LNCaP clone FGC (cell line): ENCODE measurements at places on chromosomes 7 and 10.

DNA sequence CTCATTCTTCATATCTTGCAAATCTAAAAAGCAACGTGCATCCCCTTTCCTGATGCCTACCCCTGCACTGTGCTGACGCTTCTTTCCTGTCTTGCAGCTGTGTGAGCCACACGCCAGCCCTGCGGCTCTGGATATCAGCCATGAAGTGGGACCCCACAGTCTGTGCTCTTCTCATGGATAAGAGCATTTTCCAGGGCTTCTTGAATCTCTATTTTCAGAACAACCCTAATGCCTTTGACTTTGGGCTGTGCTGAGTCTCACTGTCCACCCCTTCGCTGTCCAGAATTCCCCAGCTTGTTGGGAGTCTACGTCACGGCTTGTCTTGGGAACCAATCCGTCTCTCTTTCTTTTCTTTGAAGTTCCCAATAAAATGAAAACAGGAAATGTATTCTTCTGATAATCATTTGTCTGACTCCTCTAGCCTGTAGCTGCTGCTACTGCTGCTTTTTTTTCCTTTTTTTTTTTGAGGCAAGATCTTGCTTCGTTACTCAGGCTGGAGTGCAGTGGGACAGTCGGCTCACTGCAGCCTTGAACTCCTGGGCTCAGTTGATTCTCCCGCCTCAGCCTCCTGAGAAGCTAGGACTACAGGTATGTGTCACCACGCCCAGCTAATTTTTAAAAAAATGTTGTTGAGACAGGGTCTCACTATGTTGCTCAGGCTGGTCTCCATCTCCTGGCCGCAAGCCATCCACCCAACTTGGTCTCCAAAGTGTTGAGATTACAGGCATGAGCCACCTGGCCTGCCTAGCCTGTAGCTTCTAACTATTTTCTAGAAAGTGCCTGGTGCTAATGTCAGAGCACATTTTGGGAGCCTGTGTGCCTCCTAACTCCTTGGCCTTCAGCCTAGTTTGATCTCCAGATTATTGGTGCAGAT, 30.3 kb downstream of the GSTO2 start:
- DNase-seq, result no peak

GRCh38 chr10:110083884-110084283, 76.1 kb downstream of the ADD3 start:
- DNase-seq, result peak; percentile 44

- DNase-seq, result no peak
Observed at GRCh38 chr10:88680958-88681357, 16.7 kb downstream of the LIPF start.

DNA sequence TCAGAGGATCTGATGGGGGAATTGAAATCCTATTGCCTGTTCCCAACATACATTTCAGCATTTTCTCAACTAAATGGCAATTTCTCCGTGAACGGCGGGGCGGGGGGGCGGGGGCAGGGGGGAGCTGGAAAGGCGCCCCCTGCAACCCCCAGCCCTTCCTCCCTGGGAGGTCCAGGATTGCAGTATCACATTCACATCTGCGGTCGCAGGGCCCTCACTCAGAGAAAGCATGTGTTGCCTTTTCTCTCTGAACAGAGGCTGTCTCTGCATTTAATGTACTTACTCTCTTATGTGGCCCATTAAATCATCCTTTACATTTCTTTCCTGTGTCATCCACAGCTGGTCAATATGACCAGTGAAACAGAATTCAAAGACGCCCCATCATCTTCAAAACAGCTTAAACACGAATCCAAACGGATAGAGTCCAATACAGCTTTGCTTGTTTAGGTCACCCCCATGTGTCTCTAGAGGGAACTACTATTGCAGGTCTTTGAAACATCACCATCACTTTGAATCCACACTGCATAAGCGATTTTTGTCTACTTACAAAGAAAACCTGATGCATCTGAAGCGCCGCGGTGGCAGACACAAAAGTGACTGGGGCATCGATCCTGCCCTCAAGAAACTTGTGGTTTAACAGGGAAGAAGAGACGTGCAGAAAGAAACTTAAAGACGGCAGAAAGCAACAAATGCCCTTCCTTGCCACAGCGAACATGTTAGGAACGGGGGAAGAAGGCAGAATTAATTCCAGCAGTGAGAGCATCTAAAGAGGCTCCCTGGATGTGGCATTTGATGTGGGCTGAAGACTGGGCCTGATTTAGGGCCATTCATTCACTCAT, 17.0 kb upstream of the ECHDC3 start:
- DNase-seq, result peak; percentile 30

DNA sequence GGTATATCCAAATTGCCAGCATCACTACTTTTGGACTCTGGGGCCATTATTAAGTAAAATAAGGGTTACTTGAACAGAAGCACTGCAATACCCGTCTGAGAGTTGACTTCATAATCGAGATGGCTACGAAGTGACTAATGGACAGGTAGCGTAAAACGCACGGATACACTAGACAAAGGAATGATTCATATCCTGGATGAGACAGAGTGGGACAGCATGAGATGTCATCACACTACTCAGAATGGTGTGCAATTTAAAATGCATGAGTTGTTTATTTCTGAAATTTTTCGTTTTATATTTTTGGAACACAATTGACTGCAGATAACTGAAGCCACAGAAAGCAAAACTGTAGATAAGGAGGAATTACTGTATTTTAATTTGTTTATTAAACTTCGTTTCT, 421.5 kb upstream of the LRGUK start:
- no peak for DNase-seq

DNA sequence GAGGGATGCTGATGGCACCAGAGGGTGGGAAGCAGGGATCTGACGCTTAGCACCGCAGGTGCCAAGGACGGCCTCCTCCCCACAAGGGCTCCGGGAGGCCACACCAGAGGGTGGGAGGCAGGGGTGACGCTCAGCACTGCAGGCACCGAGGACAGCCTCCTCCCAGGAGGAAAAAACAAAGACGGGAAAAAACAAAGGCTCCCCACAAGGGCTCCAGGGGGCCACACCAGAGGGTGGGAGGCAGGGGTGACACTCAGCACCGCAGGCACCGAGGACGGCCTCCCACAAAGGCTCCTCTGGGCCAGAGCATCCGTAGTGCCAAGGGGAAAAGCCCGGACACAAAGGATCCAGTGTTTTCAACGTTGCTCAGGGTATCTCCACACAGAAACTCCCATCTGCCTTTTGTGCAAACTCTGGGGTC, 25.6 kb downstream of the DIP2C start:
- DNase-seq, result no peak

- no peak for DNase-seq
Observed at GRCh38 chr10:101000915-101001658, 1.5 kb downstream of the LZTS2 start.

DNA sequence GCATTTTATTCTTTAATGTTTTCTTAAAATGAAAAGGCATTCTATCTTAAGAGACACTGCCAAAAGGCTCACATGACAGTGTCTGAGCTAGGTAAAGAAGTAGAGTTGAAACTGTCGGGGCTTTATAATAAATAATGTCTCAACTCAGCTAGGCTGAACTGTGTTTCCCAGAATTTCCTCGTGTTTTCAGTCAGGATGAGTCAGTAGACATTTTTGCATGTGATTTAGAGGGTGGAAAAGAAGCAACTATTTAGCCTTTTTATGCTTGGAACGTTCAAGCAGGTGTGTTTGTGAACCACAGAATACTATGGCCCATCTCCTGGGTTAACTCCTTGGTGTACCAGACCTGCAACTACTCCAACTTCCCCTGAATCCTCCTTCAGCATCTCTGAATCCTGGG, 23.4 kb upstream of the LIPA start:
- no peak for DNase-seq

DNA sequence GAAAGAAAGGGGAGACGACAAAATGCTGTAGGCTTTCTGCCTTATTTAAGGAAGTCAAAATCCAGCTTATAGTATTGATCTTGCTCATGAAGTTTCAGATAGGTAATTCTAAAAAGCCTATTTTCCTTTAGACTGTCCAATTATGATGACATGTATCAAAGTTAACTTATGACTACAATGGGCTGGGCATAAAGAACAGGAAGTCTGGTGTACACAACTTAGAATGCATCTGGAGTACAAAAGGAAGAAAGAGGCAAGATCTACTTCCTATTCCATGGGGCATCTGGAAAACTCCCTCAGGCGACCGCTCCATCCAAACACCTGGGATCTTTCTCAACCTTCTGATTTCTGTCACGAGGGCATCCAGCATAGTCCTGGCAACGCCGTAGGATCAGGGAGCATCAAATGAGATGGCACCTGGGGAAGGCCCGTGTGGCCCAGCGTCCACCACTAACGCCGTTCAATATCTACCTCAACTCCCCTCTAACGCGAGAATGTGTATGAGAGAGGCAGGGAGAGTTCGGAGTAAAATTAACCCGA, 512 bp downstream of the FAM24B start:
- DNase-seq, result peak; percentile 28

DNA sequence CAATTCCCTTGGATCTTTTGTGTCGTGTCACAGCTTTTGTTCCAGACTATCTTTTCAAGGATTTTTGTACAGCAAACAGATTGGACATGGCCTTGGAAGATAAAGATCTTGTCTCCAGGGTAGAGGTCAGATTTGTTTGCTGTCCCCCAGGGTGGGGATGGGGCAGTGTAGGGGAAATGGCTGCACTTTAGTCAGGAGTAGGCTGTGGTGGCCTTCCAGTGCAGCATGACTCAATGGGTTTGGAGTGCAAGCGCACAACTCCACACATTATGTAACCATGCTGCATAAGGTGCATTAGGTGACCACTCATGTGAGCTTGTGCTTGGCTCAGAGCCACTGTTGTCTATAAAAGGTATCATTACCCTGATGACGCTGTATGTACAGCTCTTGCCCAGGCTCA, 23.9 kb upstream of the ADAMTS14 start:
- DNase-seq, result no peak

DNA sequence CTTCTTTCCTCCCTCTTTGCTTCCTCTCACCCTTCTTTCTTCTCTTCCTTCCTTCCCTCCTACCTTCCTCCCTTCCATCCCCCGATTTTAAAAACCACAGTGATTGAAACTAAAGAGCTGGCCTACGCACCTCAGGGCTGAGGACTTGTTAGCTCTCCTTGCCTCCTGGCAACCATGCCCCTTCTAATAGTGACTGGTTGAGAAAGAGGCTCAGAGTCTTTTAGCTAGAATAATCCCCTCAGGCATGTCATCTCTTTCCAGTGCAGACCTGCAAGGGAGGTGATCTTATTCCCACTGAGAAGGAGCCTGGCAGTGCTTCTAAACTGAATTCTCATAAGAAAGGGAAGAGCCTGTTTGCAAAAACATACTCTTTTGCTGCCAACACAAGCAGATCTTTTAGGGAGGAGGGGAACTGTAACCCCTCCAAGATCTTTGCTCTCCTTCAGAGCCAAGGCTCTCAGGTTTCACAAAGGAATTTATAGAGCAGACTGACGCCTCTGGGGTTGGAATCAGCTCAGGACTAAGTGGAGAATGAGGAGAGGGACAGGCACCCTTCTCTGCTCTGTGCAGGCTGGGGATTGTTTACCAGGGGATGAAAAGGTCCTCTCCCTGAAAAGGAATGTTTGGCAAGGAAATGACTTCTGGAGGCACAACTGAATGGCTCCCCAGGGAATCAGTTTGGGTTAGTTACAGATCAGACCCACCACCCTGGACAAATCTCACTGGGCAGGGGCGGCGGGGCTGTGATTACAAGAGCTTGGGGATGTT, 9.4 kb upstream of the ANKRD1 start:
- DNase-seq, result no peak

GRCh38 chr7:134454277-134454676, 4.6 kb downstream of the AKR1B1 start:
- DNase-seq, result no peak

DNA sequence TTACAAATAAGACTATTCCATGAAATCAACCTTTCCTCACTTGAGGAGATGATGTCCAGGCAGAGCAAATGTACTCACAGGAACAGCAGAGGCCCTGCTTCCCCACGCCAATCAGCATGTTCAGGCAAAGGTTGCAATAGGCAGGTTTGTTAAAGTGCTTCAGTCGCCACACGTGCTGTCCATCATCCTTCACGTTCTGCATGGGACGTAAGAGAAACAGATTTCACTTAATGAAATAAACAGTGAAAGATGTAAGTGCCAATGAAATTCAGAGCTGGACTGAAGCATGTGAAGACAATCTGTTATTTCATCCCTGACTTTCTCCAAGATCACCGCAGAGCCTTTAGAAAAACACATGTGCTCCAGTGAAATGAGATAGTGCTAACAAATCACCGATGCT, 217.4 kb downstream of the DGKB start:
- no peak for DNase-seq

- DNase-seq, result no peak
Observed at GRCh38 chr7:30984359-30985107, 20.8 kb downstream of the GHRHR start.

GRCh38 chr10:86391986-86392722, 25.6 kb upstream of the GRID1 start:
- no peak for DNase-seq

GRCh38 chr7:156156734-156157408, 344.6 kb upstream of the SHH start:
- DNase-seq, result peak; percentile 40

- DNase-seq, result no peak
Observed at GRCh38 chr7:20504060-20504459, 111.4 kb upstream of the ABCB5 start.

GRCh38 chr7:102424129-102424551, 9.2 kb upstream of the ORAI2 start:
- no peak for DNase-seq

DNA sequence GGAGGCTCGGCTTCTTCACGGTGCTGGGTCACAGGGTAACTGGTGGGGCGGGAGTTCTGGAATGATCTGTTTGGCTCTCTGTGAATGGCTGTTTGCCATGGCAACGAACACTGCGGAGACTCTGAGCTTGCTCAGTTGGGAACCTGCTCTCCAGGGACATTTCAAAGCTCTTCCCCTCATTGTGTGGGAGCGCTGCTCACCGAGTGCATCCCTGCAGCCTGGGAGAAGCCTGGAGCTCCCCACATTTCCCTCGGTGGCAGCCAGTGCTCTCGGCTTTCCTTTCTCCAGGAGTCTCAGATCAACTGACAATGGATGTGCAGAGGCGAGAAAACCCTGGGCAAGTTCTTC, 57.6 kb upstream of the CACUL1 start:
- DNase-seq, result no peak

DNA sequence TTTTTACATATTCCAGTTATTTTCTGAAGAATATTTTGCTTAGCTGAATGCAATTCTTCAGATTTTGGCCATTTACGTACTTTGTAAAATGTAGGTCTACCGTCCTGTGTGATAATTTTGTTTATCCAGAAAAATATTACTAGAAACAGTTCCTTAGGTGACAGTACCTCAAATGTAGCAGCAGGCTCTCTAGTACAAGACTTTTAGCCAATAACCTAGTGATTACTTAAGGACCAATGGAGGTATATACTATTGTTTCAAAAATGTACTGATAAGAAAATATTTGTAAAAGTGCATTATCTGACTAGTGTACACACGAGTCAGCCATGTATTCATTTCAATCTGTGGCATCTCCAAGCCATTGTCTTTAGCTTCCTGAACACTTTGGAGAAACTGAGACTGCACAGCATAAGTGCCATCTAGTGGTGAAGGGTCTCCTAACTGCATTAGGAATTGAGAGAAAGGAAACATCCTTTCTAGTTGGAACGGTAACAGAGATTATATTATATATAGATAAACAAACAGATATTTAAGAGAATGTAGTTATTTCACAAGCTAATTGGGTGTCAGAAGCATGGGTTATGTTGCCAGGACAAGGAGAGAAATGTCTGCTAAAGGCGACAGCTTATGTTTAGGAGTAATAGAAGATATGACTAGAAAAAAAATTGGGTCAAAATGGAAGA, 23.7 kb downstream of the RTKN2 start:
- no peak for DNase-seq
